ENCODE measurements at places on chromosomes 2 and 18.

GRCh38 chr2:133421516-133422324 is 146.5 kb downstream of the NCKAP5 start:
- H3K27ac ChIP-seq, result no peak overlapping the region
- no peak for DNase-seq
- H3K27me3 ChIP-seq, result no peaks in the 10 kb centered on the region
- no peaks in the 10 kb centered on the region for H3K4me1 ChIP-seq

DNA sequence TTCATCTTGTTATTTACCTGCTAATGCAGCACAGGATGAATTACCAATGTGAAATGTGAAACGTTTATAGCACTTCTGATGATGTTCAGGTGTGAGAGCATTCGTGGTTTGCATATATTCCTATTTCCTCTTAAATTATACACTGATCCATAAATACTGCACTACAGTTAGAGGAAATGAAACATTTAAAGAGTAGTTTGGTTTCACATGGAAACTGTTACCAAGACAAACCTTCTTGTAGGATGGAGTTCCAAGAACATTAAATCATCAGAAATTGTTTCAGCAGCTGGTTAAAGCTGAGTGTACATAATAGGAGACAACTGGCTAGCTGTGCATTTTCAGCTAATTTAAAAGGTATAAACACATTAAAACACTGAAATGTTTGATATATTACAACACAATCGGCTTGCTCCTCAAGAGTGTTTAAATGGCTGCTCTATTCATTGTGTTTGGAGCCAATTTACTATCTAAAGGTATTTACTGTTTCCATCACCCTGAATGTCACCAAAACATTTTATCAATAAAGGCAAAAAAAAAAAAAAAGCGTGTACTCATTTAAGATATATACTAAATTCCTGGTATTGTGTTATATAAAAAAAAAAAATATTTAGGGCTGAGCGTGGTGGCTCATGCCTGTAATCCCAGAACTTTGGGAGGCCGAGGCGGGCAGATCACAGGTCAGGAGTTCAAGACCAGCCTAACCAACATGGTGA is 100.6 kb downstream of the DYM start:
- peak overlapping the region; percentile 32 for H3K4me3 ChIP-seq
- H3K27me3 ChIP-seq, result no peaks in the 10 kb centered on the region
- DNase-seq, result no peak
- H3K4me1 ChIP-seq, result peaks cover 12% of the 10 kb centered on the region

DNA sequence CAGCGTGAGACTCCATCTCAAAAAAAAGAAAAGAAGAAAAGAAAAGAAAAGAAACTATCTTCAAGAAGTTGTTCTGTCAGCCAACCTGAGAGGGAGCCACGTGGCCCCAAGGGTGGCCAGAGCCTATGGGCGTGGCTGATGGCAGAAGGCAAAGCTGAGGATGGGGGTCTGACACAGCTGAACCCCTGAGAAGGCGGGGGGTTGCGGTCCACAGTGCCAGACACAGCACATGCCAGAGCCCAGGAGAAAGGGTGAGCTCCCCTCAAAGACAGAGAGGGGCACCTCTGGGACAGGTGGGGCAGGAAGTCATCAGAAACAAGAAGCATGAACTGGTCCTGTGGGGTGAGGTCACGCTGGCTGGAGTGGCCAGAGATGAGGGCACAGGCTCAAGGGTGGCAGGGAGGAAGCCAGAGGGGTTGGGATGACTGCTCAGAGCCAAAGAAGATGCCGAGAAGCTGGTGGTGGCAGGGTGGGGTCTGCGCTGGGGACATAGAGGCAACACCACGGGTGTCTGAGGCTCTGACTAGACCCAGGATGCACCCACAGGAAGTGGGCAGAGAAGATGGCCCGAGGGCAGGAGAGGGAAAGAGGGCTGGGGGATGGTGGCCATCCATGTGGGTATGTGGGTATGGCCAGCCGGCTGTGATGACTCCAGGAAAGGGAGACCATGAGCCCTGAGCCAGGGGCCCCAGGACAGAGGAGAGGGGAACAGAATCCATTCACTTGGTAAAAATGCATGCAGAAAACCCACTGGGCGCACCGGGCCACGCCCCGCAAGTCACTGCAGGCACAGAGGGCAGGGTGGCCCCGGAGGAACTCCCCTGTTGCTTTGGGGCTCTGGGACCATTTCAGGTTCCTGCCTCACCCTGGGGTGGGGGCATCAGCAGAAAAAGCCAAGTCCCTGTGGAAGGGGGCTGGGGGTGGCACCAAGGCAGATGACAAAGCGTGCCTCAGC is 8.4 kb downstream of the KIF1A start:
- no peaks in the 10 kb centered on the region for H3K4me1 ChIP-seq
- H3K4me3 ChIP-seq, result no peak overlapping the region
- no peak overlapping the region for H3K27ac ChIP-seq
- H3K36me3 ChIP-seq, result no peaks in the 10 kb centered on the region

DNA sequence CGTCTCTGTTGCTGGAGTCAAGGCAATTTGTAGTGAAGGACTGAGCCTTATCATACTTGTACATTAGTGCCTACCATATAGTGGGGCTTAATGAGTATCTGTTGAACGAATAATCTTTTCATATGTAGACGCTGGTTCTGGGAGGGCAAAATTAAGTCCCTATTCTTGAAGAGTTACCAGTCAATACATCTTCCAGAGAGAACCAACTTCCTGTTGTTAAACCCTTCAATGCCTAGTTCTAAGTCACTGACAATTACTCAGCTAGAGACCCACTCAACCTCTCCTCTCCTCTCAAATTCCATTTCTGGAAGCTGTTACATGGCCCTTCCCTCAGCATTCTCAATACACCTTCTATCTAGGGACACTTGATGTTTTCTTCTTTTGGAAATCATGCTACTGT is 1.1 kb upstream of the MOB4 start:
- no peaks in the 10 kb centered on the region for H3K27me3 ChIP-seq
- peaks cover 13% of the 10 kb centered on the region for H3K36me3 ChIP-seq
- H3K4me3 ChIP-seq, result peak overlapping the region; percentile 97
- H3K27ac ChIP-seq, result peak overlapping the region; percentile 87
- peaks cover 20% of the 10 kb centered on the region for H3K4me1 ChIP-seq

GRCh38 chr2:223101340-223102039 is 49.5 kb downstream of the KCNE4 start:
- no peaks in the 10 kb centered on the region for H3K4me1 ChIP-seq
- no peak overlapping the region for H3K4me3 ChIP-seq
- no peak for DNase-seq
- no peak overlapping the region for H3K27ac ChIP-seq
- H3K27me3 ChIP-seq, result no peaks in the 10 kb centered on the region

- no peaks in the 10 kb centered on the region for H3K4me1 ChIP-seq
- H3K4me3 ChIP-seq, result no peak overlapping the region
- H3K27me3 ChIP-seq, result peaks cover 4% of the 10 kb centered on the region
- H3K27ac ChIP-seq, result no peak overlapping the region
These were observed 211.2 kb downstream of the SMAD2 start for GRCh38 chr18:47719096-47719780.

- no peaks in the 10 kb centered on the region for H3K36me3 ChIP-seq
- no peak overlapping the region for H3K27ac ChIP-seq
- peaks cover 2% of the 10 kb centered on the region for H3K27me3 ChIP-seq
- H3K4me1 ChIP-seq, result peaks cover 8% of the 10 kb centered on the region
These were observed 6.5 kb upstream of the IL1R2 start for GRCh38 chr2:101985101-101985792.

DNA sequence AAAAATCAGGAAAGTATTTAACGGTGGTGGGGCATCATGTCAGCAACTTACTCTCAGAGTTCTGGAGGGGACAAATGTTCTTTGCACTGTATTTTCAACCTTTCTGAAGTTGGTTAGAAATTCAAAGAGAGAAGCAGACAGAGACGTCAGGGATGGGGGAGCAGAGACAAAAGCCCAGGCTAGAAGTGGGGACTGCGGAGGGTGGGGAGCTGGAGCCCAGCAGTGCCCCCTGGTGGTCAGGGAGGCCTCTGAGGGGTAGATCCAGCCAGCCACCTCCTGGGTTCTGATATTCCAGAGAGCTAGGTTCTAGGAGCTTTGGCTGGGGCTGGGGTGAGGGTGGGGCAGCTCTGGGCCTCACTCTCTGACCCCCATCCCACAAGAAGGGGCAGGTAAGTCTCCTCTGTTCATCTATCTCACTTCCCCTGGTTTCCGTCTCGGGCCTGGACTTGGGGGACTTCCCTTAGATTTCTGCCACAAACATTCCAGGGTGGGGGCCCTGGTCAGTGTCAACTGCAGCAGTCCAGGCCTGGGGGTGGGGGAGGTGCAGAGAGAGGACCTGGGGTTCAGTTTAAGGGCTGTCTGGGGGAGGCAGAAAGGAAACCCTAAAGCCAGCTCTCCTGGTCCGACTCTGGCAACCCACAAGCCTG is 8.9 kb downstream of the TNS1 start:
- no peak overlapping the region for H3K27ac ChIP-seq
- no peaks in the 10 kb centered on the region for H3K4me1 ChIP-seq
- H3K36me3 ChIP-seq, result no peaks in the 10 kb centered on the region
- DNase-seq, result peak; percentile 19
- H3K4me3 ChIP-seq, result no peak overlapping the region

DNA sequence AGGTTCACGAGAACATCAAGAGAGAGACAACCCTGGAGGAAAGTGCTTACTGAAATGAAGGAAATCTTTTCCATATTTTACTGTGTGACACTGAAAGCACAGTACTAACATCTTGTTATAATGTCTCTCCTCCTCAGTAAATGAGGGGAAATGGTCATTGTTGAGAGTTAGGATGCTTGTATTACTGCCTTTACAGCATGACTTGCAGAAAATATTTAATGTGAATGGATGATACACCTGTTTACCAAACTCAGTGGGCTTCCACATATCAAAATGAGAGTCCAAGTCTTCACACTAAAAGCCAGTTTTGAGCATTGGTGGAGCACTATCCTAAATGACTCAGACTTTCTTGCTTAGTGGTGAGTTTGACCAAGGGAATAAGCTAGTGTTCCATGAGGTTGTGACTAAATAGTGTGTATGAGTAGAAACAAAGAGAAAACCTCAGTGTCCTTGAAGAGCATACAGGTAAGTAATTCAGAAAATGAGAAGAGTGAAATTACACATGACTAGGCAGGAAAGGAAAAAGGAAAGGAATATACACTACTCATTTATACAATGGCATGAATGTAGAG is 930.7 kb upstream of the CELF4 start:
- H3K4me3 ChIP-seq, result no peak overlapping the region
- no peak overlapping the region for H3K27ac ChIP-seq

DNA sequence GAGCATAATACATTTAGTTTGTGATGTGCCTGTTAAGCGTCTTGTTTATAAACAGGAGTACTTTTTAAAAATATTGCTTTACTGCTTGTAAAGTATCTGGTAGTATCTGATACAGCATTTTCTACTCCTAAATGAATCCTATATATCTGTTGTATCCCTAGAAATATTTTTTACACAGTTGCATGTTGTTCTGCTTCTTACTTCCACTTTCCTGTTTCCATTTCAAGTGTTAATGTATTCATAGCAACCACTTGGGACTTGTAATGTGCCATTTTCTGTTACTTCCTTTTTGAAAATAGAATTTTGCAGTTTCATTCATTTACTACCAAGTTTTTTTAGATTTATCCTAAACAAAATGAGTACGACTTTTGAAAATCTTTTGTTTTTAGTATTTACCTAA is 24.9 kb downstream of the CCNT2 start:
- H3K27ac ChIP-seq, result peak overlapping the region; percentile 49
- no peaks in the 10 kb centered on the region for H3K27me3 ChIP-seq
- peaks cover 59% of the 10 kb centered on the region for H3K36me3 ChIP-seq

- H3K27me3 ChIP-seq, result no peaks in the 10 kb centered on the region
- no peak overlapping the region for H3K4me3 ChIP-seq
- no peak for DNase-seq
- H3K27ac ChIP-seq, result no peak overlapping the region
- H3K36me3 ChIP-seq, result no peaks in the 10 kb centered on the region
These were observed 19.3 kb downstream of the ST6GAL2 start for GRCh38 chr2:106866641-106867040.

GRCh38 chr2:70132244-70133126 is 45.2 kb downstream of the PCBP1 start:
- no peak for DNase-seq
- peaks cover under 1% of the 10 kb centered on the region for H3K36me3 ChIP-seq
- H3K4me3 ChIP-seq, result peak overlapping the region; percentile 88
- peaks cover 63% of the 10 kb centered on the region for H3K4me1 ChIP-seq
- H3K27me3 ChIP-seq, result no peaks in the 10 kb centered on the region

DNA sequence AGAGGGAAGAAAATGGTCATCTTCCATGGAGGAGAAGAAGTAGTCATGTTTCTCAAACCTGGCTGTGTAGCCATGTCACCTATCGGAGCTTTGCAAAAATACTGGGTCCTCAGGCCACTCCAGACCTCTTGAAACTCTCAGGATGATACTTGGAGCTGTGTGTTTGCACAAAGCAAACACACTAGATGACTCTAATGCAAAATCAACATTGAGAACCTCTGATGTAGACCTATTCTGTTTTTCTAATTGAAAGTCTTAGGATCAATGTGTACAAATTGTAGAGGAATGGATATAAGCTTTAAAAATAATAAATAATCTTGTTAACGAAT is 444.3 kb downstream of the RND3 start:
- H3K27me3 ChIP-seq, result no peaks in the 10 kb centered on the region
- H3K4me1 ChIP-seq, result no peaks in the 10 kb centered on the region
- no peak overlapping the region for H3K4me3 ChIP-seq
- DNase-seq, result no peak
- H3K27ac ChIP-seq, result no peak overlapping the region
- no peaks in the 10 kb centered on the region for H3K36me3 ChIP-seq

All from T-helper 2 cell treated with Interferon-gamma antibody and Interleukin-4, amounts not matched to agents 5 μg/mL and 100 μg/mL, for 36 hours (primary cell).